ENCODE measurements at places on chromosomes 4 and X.

DNA sequence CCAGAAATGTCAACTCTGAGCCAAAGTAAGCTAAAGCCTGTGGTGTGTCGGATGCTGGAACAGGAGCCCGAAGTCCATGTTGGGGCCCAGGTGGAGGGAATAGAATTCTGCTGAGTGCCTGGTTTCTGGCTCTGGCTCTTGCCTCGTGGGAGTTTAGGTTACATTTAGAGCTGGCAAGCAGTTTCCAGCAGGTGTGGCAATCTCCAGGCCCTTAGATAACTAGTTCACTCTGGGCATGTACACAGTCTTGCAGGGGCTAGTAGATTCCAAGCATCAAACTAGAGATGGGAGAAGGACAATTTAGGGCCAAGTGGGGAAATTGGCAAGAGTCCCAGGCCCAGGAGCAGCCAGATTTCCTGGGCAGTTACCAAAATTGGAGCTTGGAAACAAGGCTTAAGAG lies 56.3 kb upstream of the STOX2 start:
- no peak for DNase-seq

DNA sequence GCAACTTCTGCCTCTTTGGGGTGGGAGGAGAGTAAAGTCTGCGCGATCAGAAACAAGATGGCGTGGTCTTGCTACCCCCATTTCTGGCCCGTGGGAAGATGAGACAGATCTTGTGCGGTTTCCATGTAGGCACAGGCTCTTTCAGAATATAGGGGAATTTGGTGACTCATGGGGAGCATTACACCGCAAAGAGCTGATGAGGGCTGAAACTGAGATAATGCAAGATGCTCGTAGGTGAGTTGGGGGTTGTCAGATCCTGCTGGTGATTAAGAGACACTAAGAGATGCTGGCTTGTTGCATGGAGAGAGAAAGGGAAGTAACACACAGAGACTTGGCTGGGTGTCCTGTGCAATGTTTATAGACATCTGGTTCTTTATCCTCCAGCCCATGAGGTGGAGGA lies 1.5 kb downstream of the EVC start:
- no peak for DNase-seq

GRCh38 chrX:54184474-54184873 lies 1.4 kb upstream of the FAM120C start:
- no peak for DNase-seq

DNA sequence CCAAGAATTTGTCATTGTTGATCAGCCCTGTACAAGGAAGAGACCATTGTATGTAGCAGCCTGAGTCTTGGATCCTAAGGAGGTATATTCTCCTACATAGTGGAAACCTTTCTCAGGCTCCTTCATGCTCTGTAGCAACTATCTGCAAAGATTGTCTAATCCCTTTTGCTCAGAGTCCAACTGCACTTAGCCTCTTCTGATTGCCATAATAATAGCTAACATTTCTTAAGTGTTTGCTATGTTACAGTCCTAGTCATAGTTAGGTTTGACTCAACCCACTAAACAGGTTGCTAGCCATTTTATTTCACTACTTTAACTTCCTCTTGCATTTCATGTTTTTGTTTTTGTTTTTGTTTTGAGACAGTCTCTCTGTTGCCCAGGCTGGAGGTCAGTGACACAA lies 50.8 kb upstream of the SLC16A2 start:
- DNase-seq = no peak

DNA sequence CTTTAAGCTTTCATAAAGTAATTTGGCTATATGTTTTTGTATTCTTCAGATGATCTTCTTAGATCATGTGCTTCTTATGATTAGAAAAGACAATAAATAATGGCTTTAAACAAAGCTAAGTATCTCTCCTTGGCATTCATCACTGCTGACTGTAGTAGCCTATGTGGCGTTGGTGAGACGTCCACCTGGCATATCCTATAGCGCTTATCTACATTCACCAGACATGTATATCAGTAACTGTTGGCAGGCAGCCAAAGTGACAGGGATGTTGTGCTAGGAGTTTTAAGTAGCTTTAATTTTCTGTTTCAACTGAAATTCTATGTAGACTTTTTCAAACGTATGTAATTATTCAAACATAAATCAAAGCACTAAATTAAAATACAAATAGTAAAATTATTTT lies 276.4 kb downstream of the IL15 start:
- DNase-seq = no peak

DNA sequence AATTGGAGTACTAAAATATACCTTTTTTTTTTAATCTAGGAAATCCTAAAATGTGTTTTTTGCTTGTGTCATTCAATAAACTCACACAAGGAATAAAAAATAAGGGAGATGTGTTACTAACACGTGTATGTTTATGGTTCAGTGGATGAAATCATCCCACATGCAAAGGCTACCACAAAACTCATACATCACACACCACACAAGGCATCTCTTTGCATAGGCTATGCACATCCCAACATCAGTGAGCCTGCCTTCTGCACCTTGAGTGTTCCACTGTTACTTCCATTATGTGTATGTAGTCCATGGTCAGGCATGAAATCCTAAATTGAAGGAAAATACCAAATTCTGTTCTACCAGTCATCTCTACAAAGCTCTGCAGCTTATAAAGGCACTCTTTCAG lies 213.1 kb downstream of the DCTD start:
- DNase-seq = no peak

DNA sequence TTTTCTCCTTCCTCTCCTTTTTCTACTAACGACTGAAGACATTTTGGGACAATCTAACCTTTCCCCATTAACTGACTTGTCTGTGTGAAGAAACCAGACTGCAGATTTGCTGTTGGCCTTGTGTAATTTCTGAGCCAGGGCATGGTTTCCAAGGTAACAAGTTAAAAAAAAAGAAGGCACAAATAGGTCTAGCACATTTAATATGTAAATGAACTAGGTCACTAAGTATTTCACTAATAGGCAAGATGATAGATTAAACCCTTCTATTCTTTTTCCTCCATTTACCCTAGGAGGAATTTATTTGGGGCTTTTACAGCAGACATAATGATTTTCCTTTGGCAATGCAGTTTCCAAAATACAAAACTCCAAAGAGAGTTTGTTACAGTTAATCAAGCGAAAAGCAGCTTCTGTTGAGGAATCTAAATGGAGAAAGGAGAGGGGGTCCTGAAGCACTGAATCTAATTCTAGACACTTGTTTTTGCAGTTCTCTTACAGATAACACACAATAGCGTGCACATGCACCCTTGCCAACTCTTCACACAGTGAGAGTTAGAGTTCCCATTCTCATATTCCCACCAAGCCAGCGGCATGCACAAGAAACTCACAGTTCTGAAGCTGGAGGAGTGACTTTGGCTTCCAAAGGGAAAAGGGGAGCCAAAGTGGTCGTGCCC lies 72.0 kb downstream of the TSPAN5 start:
- DNase-seq = no peak

DNA sequence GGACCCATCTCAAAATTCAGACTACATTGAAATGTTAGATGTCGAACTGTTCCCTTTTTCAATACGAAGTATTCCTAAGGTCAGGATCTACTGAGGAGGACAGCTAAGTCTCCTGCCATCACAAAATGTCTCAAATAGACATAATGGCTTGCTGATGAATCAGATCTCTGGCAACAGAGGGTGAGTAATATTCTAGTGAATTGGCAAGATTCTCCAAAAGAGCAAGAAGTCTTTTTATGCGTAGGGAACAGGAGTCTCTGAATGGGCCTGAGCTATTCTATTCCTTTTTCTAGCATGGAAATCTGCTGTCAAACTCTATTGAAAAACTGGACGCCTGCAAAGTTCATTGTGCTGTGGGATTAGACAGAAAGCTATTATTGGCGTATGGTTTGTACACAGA lies 145.4 kb downstream of the FNIP2 start:
- no peak for DNase-seq

- no peak for DNase-seq
These were observed 331.1 kb upstream of the MAGEB18 start for GRCh38 chrX:25807022-25807421.

- no peak for DNase-seq
These were observed 224.4 kb upstream of the PCDH7 start for GRCh38 chr4:30495651-30496310.

- no peak for DNase-seq
These were observed at the start of gene INPP4B for GRCh38 chr4:142846108-142846728. Gene INPP4B, minus strand, starts transcription at chr4:142846301.

- DNase-seq = no peak
These were observed 127.7 kb upstream of the RPS6KA3 start for GRCh38 chrX:20394451-20394850.

DNA sequence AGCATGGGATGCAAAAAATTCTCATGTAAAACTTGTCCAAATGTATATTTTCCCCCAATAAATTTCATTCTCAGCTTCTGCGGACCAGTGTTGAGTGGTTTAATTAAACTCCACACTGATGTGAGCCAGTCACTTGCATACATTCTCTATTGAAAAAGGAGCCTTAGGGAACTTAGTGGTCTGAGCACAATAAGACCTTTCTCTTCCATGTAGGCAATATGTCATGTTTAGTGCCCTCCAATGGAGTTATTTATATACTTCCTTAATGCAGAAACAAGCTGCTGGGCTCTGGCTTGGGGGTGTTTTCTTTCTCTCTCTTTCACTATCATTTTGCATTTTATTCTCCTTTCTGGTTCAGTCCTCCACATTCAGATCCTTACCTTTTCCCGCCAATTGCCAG lies 196.9 kb downstream of the ANAPC10 start:
- no peak for DNase-seq

DNA sequence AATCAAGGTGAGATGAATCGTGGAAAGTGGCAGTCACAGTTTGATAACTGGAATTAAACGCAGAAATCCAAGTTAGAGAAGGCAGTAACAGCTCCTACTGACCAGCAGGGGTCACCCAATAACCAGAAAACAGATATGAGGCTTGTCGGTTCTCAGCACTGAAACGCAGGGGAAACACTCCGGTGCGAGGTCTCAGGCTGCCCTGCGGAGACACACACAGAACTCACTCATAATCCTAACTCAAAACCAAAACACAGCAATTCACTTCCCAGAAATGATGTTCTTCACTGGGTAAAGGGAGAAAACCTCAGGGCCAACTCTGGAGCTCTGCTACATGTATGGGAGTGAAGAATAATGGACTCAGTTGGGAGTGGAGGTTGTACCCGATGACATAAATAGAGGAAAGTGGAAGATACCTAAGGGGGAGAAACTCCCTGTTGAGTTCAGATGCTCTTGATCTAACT lies 384.4 kb downstream of the RAPGEF2 start:
- DNase-seq = peak; percentile 81

GRCh38 chr4:126955292-126956183 lies 677.2 kb upstream of the INTU start:
- DNase-seq = no peak

DNA sequence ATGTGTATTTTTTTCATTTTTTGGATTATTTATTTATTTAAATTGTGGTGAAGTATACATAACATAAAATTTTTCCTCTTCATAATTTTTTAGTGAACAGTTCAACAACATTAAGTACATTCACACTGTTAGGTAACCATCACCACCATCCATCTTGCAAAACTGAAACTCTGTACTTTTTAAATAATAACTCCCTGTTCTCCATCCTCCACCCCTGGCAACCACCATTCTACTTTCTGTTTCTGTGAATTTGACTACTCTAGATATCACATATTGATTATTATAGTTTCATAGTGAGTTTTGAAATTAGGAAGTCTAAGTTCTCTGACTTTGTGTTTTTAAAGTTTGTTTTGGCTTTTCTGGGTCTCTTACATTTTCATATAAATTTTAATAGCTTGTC lies 89.3 kb upstream of the STX18 start:
- no peak for DNase-seq

GRCh38 chr4:20288047-20288650 lies 36.4 kb downstream of the SLIT2 start:
- no peak for DNase-seq

GRCh38 chr4:152104356-152104755 lies 343.5 kb upstream of the GATB start:
- no peak for DNase-seq

- peak; percentile 70 for DNase-seq
These were observed 15.0 kb downstream of the BTK start for GRCh38 chrX:101370888-101371504.

DNA sequence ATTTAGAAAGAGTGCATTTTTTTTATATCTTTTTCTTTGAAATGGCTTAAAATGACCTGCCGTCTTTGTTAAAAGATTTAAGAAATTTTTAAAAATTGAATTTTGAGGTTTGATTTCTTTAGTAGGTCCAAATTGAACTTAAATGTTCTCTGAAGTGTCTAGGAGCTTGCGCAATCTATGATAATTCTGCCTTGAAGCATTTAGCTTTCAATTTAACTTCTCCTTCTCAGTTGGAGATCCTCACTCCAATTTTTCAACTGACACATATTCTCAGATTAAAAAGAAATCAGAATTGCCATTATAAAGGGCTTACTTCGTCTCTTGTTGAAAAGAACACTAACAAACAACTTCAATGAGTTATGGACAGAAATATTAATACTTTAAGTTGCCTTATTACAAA lies 273.5 kb downstream of the TMA16 start:
- DNase-seq = no peak

DNA sequence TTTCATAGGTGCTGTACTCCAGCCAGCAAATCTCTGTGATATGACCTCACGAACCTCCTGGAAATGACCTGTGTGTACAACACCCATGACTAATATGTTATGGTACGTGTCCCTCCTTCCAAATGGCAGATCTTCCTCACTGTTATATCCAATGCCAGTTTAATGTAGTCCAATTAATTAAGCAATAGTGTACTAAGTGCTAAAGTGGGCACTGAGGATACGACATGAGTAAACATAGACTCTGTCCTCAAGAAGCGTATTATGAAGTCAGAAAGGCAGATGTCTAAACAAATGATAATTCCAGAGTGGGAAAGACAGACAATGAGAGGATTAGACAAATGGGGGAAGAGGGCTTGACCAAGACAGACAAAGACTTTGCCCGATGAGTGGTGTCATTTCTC lies 33.9 kb downstream of the GPRIN3 start:
- no peak for DNase-seq

DNA sequence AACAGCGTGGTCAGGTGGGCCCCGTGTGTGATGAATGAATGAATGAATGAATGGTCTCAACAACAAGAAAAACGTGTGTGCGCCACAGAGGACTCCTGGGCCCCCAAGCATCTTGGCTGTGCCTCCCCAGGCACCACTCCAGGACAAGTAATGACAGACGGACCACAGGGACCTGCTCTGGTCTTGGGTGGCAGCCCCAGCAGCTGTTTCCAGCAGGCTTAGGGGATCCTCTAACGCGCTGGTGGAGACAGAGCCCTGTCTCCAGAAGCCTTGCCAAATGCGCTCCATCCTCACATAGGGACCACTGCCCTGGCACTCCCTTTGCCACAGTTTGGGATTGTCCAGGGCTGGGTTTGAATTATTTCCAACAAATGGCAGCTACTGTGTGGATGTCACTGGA lies 39.1 kb downstream of the PSAPL1 start:
- no peak for DNase-seq
